ENCODE measurements at places on chromosomes 5 and 9.

DNA sequence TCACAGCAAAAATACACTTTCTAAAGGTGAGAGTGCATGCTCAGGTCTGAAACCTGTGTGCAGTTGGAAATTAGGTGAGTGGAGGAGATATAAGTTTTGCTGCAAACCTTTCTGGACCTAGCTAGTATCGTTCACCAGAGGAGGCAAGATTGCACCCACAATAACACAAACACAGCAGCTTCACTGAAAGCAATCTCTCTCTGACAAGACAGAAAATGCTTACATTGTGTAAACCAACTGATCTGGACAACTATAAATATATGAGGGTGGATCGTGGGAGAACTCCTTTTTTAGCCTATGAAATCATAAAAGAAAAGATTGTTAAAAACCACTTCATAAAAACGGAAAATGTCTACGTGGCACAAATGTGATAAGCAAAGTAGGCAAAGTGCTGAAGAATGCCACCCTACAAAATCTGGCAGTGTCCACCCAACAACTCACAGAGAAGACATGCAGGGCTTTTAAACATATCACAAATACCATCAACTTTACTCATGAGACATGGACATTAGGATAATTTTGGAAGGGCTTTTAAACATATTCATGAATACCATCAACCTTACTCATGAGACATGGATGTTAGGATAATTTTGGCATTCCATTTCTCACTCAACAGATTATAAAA is 134.3 kb downstream of the CDH18 start:
- DNase-seq, result no peak

DNA sequence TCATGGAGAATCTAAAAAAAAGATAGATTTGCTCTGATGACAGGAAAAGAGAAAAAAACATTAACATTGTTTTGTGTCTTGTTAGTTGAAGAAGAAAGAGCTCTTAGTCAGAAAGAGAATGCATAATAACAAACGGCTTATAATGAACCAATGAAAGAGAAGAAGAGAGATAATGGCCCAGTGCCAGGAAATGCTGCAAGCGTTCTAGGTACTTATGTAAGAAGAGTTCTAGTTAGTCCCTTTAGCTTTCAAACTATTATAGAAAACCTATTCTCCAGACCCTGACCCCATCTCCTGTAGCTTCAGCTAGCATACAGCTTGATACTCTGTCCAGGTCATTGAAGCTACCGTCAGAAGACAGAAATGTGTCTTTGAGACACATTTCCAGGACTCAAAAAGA is 70.2 kb downstream of the FBXL17 start:
- no peak for DNase-seq

DNA sequence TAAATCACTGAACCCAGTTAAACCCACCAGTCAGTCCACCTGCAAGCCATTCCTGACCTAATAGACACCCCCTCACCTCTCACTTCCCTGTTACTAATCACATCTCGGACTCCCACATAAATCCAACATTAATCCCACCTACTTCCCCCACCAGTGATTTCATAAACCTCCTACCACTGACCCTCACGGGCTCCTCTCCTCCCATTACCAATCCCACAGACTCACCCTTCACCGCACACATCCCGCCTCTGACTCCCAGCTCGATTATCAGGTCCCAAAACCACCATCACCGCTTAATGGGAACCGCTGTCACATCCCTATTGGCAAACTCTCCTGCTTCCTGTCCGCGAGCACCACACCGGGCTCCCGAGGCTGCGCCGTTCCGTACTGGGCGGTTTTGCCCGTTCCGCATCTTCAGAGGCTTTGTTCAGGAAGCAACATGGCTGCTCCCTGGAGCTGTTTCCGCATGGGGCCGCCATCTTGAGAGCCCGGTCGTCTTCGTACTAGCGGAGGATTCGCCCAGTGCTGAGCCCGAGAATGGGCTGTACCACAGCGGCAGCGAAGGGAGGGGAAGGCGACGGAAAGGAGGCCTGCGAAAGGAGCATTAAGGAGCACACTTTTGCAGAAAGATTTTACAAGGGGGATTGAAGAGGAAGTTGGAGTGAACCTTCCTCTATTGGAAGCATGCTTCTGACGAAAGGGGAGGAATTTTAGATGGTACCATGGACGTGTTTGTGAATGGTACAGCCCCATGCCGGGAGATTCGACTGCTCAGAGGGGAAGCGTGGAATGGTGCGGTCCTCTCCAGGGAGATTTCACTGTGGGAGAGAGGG is at the start of gene ZNF300:
TSS of gene ZNF300 (minus strand) at position 502 of the 833 bp plus-strand sequence. CDS start 1,825 bp downstream, outside the sequence.
- DNase-seq, result peak; percentile 61

- no peak for DNase-seq
Observed at GRCh38 chr5:112709416-112709815, 28.3 kb upstream of the APC start.

DNA sequence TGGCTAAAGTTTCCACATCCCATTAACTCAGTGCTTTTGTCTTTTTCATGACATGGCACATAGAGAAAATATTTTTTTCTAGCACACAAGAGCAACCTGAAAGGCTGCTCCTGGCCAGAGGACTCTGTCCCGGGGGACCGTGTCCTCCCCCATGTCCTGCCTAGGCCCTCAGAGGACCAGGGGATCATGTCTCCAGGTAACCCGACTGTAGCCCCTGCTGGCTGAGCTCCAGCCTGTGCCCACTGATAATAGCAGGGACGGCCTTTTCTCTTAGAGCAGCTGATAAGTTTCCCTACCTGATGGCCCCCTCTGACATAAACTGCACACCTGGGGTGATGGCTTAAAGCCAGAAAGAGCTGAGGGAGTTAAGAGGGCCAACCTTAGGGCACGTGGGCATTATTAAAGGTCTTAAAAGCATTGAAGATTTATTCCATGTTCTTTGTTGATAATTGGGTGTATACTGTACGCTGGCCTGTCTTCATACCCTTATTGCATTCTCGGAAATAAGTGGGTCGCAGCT is 5.9 kb downstream of the HDHD3 start:
- no peak for DNase-seq

GRCh38 chr5:136656811-136657210 is 291.5 kb upstream of the TRPC7 start:
- DNase-seq, result no peak

GRCh38 chr9:107492381-107492970 is 2.9 kb upstream of the KLF4 start:
- no peak for DNase-seq

DNA sequence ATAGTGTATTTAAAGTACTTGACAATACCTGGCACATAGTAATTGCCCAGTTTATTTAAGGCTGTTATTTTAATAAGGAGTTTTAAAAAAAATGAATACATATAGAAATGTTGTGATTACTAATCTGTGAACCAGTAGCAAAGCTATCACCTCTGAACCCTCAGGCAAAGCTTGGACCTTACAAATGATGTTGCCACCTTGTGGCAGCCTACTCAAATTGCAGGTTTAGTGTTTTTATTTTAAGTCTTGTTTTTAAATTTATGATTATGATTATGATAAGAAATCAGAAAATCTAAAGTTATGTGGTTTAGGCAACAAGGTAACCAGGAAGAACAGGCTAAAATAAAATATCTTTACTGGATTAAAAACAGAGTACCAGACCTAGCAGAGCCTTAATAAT is 35.8 kb downstream of the PPARGC1B start:
- no peak for DNase-seq

DNA sequence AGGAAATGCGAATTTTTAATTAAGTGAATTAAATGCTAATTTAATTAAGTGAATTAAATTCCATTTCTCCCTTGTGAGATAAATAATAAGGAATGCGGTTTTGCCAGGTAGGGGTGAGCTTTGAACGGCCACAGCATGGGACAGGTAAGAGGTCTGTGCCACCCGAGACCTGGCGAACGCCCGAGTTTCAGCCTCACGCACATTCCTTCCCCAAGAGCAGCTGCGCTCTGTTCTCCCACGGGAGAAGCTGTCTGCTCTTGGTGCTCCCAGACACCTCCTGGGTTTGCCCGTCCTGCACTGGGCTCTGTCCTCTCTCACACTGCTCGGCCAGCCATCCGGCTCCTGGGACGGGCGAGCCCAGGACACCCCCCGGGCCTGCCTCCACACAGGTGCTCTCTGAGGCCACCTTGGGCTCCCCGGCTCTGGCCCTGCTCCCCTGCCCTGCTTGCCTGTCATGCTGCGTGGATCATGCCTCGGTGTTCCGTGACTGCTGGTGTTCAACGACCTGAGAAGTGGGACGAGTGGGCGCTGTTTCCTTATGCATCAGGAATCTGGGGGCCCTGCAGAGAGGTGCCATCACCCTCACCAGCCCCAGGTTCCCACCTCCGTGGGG is 13.7 kb upstream of the CAMSAP1 start:
- no peak for DNase-seq

GRCh38 chr5:68793993-68794392 is 299.8 kb upstream of the SLC30A5 start:
- no peak for DNase-seq

GRCh38 chr9:99072040-99072394 is 32.9 kb upstream of the TGFBR1 start:
- no peak for DNase-seq

- DNase-seq, result no peak
Observed at GRCh38 chr5:22649074-22649473, 204.1 kb downstream of the CDH12 start.

DNA sequence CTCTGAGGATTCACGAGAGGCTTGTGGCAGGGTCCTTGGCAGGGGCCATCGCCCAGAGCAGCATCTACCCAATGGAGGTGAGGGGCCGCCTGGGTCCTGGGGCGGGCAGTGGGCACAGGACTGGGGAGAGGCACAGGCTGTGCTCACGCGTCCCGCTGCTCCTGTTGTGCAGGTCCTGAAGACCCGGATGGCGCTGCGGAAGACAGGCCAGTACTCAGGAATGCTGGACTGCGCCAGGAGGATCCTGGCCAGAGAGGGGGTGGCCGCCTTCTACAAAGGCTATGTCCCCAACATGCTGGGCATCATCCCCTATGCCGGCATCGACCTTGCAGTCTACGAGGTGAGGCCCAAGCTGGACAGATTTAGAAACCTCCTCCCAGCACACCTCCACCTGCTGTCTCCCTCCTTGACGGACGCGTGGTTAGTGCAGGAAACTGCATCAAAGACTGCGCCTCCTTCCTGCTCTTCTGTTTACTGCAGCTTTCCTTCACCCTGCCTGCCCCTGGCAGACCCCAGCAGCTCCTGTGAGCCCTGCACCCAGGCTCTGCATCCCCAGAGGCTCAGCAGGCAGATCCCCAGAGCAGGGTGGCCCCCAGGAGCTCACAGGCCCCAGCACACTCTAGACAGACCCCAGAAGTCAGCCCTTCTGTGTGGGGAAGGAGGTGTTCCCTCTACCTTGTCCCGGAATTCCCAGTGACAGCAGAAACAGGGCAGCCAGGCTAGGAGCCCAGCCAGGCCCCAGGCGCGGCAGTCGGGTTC is 21.2 kb downstream of the PTGES2 start:
- no peak for DNase-seq

DNA sequence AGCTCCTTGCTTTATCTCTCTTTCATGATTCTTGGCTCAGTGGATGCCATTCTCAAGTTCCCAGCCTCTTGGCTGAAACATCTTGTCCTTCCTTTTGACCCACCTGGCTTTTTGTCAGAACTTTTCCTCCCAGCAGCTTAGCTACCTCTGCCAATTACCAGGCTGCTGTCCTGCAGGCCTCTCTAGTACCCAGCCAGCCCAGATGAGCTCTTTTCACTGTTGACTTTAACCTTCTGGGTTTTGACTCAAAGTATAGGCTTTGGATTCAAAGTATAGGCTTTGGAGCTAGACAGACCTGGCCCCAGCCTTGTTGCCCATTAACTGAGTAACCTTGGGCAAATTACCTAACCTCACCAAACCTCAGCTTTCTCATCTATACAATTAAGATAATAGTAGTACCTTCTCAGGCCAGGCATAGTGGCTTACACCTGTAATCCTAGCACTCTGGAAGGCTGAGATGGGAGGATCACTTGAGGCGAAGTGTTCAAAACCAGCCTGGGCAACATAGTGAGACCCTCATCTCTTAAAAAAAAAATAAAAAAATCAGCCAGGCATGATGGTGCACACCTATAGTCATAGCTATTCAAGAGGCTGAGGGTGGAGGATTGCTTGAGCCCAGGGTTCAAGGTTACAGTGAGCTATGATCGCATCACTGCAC is 6.6 kb upstream of the TMEFF1 start:
- no peak for DNase-seq

- DNase-seq, result no peak
Observed at GRCh38 chr5:80509362-80509761, 21.5 kb downstream of the FAM151B start.

DNA sequence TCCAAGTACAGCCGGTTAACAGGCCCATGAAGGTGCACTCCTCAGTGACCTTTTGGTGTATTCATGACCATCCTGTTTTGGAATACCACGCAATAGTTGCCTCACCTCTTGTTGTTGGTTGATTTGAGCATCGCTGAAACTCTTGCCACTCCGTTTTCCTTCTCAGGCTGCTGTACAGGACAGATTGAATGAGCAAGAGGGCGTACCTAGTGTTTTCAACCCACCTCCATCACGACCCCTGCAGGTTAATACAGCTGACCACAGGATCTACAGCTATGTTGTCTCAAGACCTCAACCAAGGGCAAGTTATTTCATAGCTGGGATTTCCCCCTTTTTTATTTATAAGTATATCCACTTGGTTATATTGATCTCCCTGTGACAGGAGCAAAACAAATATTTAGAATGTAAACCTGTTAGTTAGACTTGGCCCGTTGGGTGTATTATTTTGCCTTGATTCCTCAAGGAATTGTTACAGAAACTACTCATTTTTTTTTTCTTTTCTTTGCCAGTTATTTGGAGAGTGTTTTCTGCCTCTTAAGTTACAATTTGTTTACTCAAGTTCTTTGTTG is 38.1 kb downstream of the FAF2 start:
- no peak for DNase-seq

GRCh38 chr9:115058684-115059315 is 59.2 kb downstream of the TNC start:
- no peak for DNase-seq

GRCh38 chr5:33184367-33184766 is 256.4 kb upstream of the TARS1 start:
- no peak for DNase-seq

DNA sequence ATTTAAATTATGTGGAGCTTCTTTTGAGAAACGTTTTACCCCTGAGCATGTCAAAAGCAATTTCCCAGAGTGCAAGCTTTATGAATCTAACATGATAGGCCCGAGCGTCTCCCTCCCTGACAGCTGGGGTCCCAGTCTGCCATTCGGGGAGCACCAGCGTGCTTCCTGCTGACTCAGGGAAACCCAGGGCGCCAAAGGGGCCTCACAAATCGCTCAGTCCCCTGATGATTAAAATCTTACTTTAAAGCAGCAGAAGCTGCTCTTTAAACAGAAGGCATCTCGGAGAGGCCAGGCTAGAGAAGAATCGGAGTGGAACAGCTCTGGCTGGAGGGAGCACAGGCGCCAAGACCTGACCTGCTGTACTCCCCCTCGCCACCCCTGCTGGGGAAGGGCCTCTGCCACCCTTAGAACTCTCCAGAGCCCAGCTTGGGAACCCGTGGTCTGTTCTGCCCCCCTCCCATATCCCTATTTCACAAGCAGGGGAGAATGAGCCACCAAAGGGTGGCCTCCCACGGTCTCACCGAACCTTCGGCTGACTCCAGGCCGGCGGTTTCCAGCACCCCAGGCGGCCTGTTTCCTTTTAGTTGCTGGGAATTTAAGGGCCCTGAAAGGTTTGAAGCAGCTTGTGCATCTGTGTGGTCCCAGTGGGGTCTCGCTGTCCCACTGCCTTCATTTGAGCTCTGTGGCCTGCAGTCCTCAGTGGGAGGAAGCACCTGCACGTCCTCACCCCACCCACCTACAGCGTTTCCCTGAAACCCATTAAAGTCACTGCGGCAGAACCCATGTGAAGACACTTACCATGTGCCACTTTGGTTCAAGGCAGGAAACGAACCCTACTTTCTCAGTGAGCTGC is 147.6 kb downstream of the COL23A1 start:
- DNase-seq, result no peak

Data from activated T-cell treated with anti-CD3 and anti-CD28 coated beads, Interleukin-2, amount 50 U/mL, for 1 hour (primary cell).